Central memory CD4-positive, alpha-beta T cell (primary cell): ENCODE measurements at places on chromosomes 7 and 10.

DNA sequence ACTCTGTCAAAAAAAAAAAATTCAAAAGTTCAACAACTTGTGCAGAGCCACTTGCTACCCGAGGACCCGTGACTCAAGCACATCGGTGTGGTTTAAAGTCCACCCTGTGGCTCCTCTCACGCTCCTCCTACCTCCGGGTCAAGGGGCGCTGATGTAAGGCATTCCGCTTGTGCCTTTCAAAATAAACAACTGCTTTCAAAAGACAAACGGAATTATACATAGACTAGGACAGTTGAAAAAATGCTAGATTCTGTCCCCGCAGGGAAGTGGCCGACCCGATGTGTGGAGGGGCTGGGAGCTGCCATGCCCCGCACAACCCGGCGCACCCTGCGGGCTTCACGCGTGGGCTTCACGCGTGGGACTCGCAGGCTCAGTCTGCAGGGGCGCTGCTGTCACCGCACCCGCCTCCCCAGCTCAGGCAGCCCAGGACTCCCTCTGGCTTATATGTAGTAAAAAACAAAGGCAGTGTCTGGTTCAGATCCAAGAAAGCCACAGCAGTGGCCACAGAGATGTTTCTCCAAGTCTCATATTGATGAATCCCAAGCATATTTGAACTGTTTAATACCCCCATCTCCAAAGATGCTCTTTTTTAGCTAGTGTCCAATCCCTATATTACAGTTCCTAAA, 239.7 kb upstream of the INHBA start:
- DNase-seq: no peak

DNA sequence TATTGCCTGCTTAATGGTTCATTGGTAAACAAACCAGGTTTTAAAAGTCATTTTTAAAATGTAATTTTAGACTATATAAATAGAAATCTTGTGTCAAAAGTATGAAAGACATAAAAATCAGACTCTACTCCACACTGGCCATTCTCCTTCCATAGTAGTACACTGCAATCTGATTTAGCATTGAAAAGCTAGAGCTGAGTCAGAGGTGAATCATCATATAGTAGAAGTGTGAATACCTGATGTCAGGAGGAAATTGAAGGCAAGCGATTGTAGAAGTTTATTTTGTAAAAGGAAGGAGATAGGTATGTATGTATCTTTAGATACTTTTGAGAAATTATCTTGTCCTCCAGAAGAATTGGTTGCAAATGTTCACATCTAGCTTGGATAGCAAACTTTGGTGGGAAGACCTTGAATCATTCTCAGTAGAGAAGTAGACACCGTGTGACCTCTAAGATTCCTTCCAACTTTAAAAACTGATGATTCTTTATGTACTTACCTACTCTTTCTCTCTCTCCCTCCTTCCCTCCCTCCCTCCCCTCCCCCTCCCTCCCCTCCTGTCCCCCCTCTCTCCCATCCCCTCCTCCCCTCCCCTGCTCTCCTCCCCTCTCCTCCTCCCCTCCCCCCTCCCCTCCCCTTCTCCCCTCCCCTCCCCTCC, 88.1 kb downstream of the BTAF1 start:
- DNase-seq: no peak

- no peak for DNase-seq
Observed at GRCh38 chr7:128381161-128381821, 19.8 kb upstream of the PRRT4 start.

DNA sequence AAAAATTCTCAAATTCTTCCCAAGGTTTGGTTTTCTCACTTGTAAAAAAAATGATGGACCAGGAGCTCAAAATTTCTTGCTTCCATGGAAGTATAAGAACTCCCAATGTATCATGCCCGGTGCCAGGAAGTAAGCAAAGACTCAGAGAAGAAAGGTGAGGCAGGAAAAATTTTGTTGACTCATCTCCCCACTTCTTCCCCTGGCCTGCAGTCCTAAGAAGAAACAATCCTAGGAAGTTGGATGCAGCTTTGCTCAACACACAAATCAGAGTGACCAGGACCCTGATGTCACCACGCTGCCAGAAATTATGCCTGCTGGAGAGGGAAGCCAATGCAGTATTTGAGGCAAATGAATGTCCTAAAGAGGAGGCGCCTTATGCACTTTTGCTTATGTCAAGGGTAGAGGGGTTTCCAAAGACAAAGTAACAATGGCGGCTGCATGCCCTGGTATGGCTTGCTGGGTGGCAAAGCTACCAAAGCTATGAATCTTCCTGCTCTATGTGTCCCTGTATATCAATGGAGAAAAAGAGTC, 163.6 kb downstream of the NEURL1 start:
- no peak for DNase-seq

- no peak for DNase-seq
Observed at GRCh38 chr10:78528749-78529204, 495.1 kb downstream of the RPS24 start.

- no peak for DNase-seq
Observed at GRCh38 chr10:129971381-129972144, 7.5 kb upstream of the EBF3 start.

DNA sequence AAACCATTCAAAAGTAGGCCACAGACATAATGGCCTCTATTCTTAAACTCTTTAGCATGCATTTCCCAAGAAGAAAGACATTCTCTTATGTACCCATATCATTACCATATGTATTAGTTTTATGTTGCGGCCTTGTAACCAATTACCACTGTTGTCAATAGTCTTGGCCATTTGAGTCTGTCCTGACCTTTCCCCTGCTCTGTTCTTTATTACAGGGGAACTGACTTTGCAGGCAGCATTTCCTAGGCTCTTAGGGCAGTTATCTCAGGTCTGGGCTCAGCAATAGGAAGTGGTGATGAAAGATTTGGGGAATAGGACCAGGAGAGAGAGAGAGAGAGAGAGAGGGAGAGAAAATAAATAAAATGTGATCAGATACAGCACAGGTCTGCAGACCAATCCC, 194.5 kb upstream of the LRGUK start:
- no peak for DNase-seq

GRCh38 chr10:78742730-78743615, 325.8 kb upstream of the ZMIZ1 start:
- DNase-seq: no peak

GRCh38 chr7:112938863-112939573, 147.6 kb downstream of the GPR85 start:
- peak; percentile 21 for DNase-seq

- DNase-seq: no peak
Observed at GRCh38 chr10:118913825-118914224, 115.7 kb upstream of the NANOS1 start.

DNA sequence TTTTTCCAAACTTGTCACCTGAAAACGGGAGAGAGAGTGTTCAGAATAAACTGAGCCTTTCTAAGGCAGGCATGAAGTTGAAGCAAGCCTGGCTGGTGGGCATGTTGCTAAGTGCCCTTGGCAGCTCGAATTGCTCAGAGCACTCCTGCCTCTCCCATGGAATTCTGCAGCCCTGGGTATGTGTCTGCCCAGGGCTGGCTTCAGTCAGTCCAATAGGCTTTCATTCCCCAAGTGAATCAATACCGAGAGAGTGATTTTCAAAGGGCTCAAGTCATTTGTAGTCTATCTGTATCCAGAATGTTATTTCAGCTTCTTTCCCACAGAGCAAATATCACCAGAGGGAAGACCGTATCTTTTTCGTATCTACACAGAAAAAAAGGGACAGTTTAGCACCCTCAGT, 415.5 kb upstream of the COBL start:
- DNase-seq: no peak

DNA sequence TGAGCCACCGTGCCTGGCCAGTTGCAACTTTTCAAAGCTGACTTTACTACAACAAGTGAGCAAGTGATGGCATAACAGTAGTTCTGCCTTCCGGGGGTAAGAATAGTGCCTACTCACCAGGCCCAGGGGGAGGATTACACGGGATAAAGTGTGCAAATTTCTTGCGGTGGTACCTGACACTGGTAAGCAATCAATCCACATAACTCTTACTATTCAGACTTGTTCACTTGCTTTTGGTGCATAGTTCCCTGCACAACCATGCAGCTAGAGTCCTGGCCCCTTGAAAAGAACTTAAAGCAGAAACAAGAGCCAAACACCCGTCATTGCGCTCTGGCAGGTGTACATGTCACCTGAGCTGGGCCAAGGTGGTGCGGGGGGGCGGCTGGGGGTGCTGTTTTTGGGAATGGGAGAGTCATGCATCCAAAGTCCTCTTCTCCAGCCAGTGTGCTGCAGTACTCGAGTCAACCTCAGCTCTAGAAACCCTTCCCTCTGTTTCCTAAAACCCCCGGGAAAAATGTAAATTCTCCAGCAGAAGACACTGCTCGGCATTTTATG, 5.4 kb upstream of the COBL start:
- no peak for DNase-seq

DNA sequence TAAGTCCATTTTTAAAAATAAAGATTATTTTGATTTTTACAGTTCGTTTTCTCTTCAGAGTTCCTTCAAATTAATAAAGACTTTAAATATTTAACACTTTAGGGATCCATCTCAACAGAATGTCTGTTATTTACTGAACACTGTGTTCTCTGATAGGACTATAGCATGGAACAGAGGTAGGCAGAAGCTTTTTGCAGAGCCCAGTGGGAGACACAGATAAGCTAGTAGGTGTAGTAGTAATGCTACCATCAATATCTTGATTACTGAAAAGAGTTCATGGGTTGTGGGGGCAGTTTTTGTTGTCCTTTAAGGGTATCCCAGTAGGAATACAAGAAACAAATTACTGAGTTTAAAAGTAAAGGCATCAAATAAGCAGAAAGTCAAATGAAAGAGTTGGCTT, 140.5 kb downstream of the HBP1 start:
- no peak for DNase-seq

DNA sequence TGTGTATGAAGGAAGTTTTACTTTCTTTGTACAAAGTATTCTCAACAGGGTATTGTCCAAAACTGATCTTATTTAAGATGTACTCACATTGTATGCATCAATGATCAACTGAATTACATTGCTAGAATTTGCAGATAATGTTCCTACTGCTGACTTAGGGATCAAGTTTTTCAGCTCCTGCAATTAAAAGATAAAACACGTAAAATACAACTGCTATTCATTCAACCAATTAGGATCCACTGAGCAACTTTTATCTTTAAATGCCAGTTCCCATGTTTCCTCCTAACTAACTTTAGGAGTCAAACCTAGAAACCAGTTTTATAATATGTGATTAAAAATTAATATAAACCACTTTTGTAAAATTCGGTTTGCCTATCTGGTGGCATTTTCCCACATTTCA, 35.9 kb downstream of the ITGB1 start:
- DNase-seq: no peak

- no peak for DNase-seq
Observed at GRCh38 chr10:80878330-80878729, 340.6 kb downstream of the SH2D4B start.

DNA sequence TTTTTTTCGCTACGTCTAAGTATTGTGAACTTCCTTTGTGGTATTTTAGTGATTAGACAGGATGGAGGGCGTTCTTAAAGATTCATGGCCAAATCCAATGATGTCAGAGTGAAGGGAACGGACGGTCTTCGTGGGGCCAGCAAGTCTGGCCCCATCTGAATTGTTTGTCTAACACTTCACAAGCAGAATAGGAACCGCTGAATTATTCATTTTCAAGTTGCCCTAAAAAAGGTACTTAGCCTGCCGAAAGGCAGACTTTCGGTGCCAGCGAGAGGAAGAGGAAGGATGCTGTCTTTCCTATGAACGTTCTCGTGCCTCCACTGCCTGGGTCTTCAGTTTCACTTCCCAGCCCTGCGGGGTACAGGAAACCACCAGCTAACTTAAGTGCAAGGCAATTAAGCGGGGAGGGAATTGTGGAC, 145.7 kb upstream of the SH2B2 start:
- DNase-seq: no peak

DNA sequence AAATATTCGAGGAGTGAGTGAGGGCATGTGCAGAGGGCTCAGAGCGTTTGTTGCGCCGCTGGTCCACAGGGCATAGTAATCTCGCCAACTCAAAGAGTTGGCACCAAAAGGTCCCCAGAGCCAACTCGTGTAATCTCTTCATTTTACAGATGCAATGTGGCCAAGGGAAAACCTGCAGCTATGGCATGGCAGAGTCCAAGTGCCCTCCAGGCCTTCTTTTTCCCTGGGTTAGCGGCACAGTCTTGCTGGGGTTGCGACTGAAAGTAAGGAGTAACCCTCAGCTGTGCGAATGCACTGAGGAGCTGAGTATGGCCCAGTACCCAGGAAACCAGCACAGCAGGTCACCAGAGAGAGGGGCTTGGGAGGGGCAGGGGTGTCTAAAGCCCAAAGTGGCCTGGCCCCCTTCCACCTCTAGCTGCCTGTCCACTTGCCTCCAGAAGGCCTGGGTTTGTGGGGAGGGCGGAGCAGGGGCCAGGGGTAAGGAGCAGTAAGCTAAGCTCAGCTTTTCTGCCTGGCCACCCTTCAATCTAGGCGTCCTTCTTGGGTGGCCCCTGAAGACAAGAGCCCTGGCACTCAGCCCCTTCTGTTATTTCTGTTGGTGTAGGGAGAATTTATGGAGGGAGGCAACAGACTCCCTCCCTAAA, 3.3 kb upstream of the GAD2 start:
- DNase-seq: no peak

- DNase-seq: no peak
Observed at GRCh38 chr7:128875523-128875948, 12.9 kb downstream of the ATP6V1F start.

GRCh38 chr7:21927693-21928092, 18.0 kb downstream of the CDCA7L start:
- DNase-seq: no peak

- DNase-seq: no peak
Observed at GRCh38 chr7:10977113-10977512, 3.4 kb downstream of the PHF14 start.

GRCh38 chr10:96358851-96359540, at the start of gene OPALIN:
OPALIN (minus strand) TSS chr10:96359002; CDS start chr10:96358896, 106 bp downstream.
- no peak for DNase-seq

GRCh38 chr10:588246-589165, 101.0 kb downstream of the DIP2C start:
- no peak for DNase-seq

DNA sequence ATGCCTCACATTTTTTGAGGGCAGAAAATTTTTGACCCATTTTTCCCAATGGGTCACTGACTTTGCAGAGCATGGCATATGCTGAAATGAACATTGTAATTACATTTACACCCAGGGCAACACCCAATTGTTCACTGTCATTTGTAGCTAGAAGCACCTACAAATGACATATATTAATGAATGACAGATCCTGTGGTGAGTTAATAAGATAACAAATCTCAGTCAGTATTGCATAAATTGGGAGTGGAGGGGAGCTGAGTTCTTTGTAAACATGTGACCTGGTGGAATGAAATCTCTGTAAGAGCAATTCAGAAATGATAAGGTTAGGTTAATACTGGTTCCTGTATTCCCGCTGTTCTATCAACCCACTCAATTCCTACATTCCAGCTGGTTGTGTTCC, 255.1 kb upstream of the LRRN3 start:
- DNase-seq: no peak

- DNase-seq: peak; percentile 42
Observed at GRCh38 chr10:84375011-84375410, 46.6 kb downstream of the CCSER2 start.

GRCh38 chr7:45157653-45158401, at the start of gene RAMP3:
RAMP3 (plus strand) TSS chr7:45157791; CDS start chr7:45157829, 38 bp downstream.
- DNase-seq: no peak
